ENCODE measurements at places on chromosomes 16 and 17.
A peak's percentile ranks its signal among the peaks of the same experiment; 100 is the strongest.

- DNase-seq, result no peak
These were observed 46.9 kb downstream of the RMI2 start for GRCh38 chr16:11392041-11392581.

DNA sequence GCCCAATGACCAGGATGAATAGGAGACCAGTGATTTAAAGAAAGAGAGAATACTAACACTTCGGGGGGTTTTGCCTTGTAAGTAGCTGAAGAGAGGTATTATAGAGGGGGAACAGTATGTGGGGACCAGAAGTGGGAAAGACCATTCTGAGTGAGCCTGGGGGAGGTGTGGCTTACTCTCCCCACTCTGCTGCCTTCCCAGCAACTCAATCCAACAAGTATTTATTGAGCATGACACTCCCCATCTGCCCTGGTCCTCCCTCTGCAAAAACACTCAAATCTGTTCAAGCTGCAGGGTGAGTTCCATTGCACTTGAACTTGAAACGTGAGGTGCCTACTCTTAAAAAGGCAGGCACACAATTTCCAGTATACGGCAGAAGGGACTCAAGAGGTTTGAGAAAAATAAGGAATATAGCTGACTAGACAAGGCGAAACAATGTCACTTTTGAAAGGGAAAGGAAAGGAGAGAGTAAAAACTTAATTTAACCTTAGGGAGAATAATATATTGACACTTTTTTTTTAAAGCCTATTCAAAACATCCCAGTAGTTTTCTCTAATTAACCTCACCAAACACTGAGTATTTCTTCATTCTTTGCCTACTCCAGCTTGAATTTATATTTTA is 8.2 kb downstream of the FAM117A start:
- DNase-seq, result no peak

GRCh38 chr17:70552982-70553334 is 383.6 kb downstream of the KCNJ2 start:
- no peak for DNase-seq

DNA sequence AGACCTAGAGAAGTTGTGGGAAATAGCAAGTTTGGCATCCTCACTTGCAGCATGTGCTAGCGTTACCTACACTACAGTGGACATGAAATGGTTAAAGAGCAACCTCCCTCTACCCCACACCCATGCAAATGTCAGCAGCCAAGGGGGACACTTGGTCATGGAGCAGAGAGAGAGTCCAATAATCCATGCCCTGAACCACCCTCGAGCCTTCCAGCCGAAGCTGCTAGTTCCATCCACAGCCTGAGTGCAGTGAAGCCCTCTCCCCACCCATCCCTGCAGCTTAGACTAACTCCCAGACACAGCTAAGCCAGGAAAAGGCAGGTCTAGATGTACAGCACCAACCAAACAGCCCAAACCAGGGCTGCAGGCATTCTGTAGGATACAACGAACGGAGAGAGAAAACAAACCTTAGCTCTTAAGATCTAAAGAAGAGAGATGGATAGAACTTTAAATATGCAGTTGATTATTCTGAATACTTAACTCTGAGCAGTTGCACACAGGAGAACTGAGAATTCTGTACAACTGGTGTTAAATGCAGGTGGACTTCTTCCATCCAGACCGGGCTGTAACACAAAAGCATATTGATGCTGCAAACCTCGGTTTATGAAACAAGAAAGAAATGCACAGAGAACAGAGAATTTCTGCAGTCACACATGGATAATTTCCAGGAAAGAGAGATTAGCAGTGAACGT is 93.8 kb downstream of the SALL1 start:
- DNase-seq, result no peak

GRCh38 chr16:392450-393030 is 4.5 kb upstream of the NME4 start:
- DNase-seq, result peak; percentile 78

- DNase-seq, result no peak
These were observed 2.2 kb downstream of the TFAP4 start for GRCh38 chr16:4270595-4270994.

GRCh38 chr17:34368196-34368945 is 5.3 kb upstream of the CCL1 start:
- DNase-seq, result no peak

DNA sequence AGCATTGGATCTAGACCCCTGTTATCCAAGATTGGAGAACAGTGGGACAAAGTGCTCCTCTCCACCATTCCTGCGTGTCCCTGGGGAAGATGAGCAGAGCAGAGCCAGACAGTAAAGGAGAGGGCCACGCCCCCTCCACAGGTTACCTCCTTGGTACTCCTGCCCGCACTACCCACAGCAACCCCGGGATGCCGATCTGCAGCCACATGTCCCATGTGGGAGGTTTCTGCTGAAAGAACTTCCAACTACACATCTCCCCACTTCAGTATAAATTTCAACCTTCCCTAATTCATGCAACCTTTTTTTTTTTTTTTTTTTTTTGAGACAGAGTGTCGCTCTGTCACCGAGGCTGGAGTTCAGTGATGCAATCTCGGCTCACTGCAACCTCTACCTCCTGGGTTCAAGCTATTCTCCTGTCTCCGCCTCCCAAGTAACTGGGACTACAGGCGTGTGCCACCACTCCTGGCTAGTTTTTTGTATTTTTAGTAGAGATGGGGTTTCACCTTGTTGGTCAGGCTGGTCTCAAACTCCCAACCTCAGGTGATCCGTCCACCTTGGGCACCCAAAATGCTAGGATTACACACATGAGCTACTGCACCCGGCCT is 2.3 kb downstream of the RAB37 start:
- peak; percentile 35 for DNase-seq

GRCh38 chr16:85176541-85177447 is 64.5 kb upstream of the CIBAR2 start:
- DNase-seq, result no peak

DNA sequence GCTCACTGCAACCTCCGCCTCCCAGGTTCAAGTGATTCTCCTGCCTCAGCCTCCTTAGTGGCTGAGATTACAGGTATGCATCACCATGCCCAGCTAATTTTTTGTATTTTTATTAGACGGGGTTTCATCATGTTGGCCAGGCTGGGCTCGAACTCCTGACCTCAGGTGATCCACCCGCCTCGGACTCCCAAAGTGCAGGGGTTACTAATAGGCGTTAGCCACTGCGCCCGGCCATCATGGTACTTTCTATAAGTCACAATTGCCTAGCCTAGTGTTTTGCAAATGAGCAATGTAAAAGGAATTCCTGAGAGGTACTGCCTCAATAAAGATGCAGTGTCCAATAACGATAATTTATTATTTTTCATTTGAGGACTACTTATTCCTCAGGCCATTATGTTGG is 13.9 kb upstream of the PSMC3IP start:
- DNase-seq, result no peak

DNA sequence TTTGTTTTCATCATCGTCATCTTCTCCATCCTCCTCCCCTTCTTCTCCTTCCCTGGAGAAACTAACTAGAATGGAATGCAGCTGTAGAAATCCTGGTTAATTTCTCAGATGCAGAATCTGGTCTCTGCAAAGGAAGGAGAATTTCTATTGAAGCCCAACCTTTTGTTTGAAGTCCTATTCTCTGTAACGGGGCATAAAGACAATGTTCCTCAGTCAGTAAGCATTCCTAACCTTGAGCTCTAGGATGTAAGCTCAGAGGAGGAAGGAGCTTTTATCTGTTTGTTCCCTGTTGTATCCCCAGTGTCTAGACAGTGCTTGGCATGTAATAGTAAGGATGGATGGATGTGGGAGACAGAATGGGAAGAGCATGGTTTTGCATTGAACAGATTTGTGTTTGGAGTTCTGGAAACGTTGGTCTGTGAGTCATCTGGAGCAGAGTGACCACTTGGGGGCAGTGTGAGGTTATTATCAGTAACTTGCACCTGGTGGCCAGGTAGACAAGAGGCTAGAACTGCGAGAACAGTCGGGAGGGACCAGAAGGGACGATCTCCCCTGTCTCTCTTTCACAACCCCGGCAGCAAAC is 363.7 kb downstream of the SNX29 start:
- peak; percentile 36 for DNase-seq

DNA sequence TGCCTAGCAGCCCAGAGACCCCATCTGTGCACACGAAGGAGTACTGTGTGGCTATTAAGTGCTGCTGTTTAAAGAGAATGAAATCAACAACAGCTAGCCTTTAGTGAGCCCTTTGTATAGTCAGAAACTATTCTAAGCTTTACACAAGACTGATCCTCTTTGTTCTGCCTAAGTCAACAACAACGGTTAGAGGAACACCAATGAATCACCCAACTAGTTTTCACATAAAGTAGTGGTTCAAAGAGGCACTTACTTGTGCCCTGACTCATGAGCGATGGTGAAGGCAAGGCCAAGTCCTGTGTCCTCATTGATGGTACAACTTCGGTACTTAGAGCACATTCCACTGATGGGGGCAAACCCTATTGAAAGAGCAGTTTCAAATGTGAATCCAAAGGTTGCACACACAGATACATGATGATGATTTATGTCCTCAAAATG is 75.8 kb downstream of the ADAMTS18 start:
- no peak for DNase-seq

DNA sequence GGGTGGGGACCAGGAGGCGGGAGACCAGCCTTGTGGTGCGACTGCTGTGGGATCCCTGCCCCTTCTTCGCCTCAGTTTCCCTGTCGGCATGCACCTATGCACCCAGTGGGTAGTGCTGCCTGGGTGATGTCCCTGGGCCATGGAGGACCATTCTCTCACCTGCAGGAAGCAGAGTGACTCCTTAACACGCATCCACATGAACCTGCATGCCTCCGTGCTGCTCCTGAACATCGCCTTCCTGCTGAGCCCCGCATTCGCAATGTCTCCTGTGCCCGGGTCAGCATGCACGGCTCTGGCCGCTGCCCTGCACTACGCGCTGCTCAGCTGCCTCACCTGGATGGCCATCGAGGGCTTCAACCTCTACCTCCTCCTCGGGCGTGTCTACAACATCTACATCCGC is 25.2 kb downstream of the ADGRG5 start:
- DNase-seq, result no peak

DNA sequence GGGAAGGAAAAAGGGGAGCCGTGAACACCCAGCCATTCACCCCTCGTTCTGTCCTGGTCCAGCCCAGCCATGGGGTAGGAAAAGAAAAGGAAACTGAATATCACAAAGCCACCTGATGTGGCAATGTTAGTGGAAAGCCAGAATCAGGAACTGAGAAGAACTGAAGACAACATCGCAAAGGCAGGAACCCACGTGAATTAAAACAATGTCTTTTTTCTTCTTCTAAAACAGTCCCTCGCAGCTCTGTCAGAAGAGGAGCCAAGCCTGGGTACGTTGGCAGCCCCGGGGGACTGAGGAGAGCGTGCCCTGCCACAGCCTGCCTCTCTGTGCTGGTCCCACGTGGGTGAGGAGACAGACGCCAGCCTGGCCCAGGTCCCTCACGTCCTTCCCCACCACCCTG is 55.0 kb downstream of the ZNF423 start:
- no peak for DNase-seq

DNA sequence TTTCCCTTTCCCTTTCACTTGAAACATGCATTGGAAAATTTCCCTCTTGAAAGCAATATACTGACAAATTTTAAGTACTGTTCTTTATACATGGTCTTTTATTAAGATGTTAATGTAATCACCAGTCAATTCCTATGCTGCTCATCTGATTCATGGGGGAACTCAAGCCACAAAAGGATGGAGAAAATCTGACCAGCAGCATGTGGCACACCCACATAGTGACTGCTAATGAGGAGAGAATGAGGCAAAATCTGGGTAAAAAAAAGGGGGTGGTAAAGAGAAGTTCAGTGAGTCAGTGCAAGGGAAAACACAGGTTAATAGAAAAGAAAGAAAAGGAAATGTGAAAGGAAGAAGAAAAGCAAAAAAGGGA is 11.3 kb downstream of the RFFL start:
- no peak for DNase-seq

GRCh38 chr17:83062818-83063671 is 16.4 kb upstream of the METRNL start:
- DNase-seq, result no peak

- no peak for DNase-seq
These were observed 6.0 kb upstream of the CCL3 start for GRCh38 chr17:36095992-36096391.

GRCh38 chr16:4811242-4811641 is 8.8 kb upstream of the ROGDI start:
- no peak for DNase-seq

GRCh38 chr17:42530952-42531454 is 5.0 kb upstream of the NAGLU start:
- no peak for DNase-seq

DNA sequence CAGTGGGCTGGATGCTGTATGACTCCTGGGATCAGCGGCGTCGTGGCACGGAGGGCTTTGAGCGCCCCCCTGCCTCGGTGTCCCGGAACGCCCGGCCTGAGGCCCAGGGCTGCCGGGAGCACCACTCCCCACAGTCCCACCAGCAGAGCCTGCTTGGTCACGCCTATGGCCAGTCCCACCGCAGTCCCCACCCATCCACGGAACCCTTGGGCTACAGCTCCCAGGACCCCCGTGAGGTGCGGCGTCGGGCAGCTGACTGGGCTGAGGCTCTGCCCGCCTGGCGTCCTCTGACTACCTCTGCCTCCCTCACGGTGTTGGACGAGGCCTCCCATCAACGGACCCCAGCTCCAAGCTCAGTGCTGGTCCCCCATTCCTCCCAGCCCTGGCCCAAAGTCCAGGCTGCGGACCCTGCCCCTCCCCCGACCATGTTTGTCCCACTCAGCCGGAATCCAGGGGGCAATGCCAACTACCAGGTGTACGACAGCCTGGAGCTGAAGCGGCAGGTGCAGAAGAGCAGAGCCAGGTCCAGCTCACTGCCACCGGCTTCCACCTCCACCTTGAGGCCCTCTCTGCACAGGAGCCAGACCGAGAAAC is 1.6 kb downstream of the SPEM2 start:
- no peak for DNase-seq

GRCh38 chr17:7922845-7923628 is 6.6 kb downstream of the KCNAB3 start:
- peak; percentile 91 for DNase-seq

GRCh38 chr17:42982266-42982665 is 1.9 kb downstream of the RUNDC1 start:
- no peak for DNase-seq

DNA sequence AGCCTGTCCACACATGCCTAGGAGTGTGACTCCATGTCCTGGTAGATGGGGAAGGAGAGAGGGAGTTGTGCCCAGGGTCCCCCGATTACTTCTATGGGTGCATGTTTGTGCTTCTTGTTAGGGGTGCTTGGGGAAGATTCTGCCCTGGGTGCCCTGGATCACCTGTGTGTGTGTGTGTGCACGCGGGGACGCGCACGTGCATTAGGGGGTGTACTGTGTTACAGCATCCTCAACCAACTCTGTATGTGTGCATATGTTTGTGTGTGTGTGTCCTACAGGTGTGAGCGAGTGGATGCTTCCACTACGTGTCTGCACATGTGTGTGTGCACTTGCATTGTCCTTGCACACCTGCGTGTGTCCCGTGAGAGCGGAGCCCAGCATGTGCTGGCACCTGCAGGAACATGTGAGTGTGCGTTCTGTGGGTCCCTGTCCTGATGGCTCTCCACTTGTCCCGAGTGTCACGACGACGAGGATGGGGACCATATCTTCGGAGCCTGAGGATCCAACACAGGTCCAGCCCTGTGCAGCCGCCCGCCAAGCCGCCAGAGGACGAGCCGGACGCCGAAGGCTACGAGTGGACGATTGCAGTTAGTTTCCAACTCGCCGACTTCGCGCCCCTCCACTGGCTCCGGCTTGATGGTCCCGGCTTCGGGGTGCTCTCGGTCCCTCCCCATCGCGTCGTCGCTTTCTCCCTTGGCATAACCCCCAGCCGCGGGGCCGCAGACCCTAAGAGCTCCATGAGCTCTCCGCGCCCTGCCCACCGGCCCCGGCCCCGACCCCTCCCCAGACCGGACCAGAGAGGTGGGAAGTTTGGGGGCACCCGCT is 6.0 kb upstream of the TBC1D3B start:
- DNase-seq, result peak; percentile 28

All from hematopoietic multipotent progenitor cell treated with erythropoietin and hydrocortisone succinate and interleukin-3 and kit ligand, for 4 days (in vitro differentiated cells).